ENCODE measurements at places on chromosomes 5 and 9. TPM values are rescaled to one million over a fixed set of nuclear protein-coding genes. Genes with fewer than 3 reads are reported as not detected.

OR1Q1 gene
- not detected for total RNA-seq

DNA sequence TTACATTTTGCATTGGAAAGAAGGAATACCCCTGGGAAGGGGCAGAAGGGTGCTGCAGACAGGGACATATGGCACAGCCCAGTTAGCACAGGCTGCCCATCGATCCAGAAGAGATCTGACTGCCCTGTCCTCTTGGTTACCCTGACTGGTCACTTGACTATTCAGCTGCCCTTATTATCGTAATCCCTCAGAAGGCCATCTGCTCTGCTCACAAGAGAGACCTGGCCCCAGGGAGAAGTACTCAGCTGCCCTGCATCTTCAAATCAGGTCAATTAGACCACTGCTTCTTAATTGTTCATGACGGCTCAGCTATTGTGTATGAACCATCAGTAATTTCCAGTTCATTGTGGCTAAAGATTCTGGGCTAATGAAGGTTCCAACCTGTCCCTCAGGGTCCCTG lies 345.0 kb downstream of the TLE1 start:
- no peaks in the 10 kb centered on the region for H3K36me3 ChIP-seq
- no peak overlapping the region for H3K4me3 ChIP-seq
- H3K27ac ChIP-seq, result no peak overlapping the region
- H3K27me3 ChIP-seq, result no peaks in the 10 kb centered on the region
- no peak for DNase-seq

- DNase-seq, result no peak
- H3K27me3 ChIP-seq, result no peaks in the 10 kb centered on the region
These were observed 495.5 kb downstream of the ACTL7B start for GRCh38 chr9:108360304-108360703.

DNA sequence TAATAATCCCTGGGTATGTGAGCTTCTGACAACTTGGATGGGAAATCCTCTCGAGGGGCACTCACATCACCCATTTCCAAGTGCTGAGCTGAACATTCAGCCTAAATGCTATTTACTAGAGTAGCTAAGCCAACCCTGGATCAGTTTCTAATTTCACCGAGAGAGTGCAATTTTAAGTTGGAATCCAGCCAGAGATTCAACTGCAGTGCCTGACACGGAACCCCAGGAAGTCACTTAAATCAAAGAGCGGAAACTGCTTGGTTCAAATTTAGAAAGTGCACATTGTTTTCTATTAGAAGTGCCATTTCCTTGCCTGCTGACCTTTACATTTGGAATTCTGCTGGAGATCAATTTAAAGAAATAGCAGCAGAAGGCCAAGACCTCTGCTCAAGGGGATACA lies 8.8 kb downstream of the SPRY4 start:
- no peak for DNase-seq
- H3K4me1 ChIP-seq, result peaks cover 98% of the 10 kb centered on the region
- H3K4me3 ChIP-seq, result peak overlapping the region; percentile 96

- no peaks in the 10 kb centered on the region for H3K4me1 ChIP-seq
- H3K27ac ChIP-seq, result no peak overlapping the region
- DNase-seq, result no peak
- no peaks in the 10 kb centered on the region for H3K27me3 ChIP-seq
- no peak overlapping the region for H3K4me3 ChIP-seq
- no peaks in the 10 kb centered on the region for H3K36me3 ChIP-seq
These were observed 446.0 kb downstream of the MTRR start for GRCh38 chr5:8314965-8315364.

WNK2 gene
- 218 TPM for total RNA-seq

LRRC19 gene
- total RNA-seq, result not detected

GRCh38 chr5:150457121-150457520 lies 7.6 kb upstream of the RPS14 start:
- H3K36me3 ChIP-seq, result no peaks in the 10 kb centered on the region
- no peak overlapping the region for H3K27ac ChIP-seq
- H3K27me3 ChIP-seq, result no peaks in the 10 kb centered on the region
- DNase-seq, result no peak
- no peak overlapping the region for H3K4me3 ChIP-seq
- peaks cover 13% of the 10 kb centered on the region for H3K4me1 ChIP-seq

GRCh38 chr5:119808474-119808873 lies 179.1 kb downstream of the FAM170A start:
- no peaks in the 10 kb centered on the region for H3K36me3 ChIP-seq
- H3K4me3 ChIP-seq, result no peak overlapping the region
- H3K27me3 ChIP-seq, result no peaks in the 10 kb centered on the region
- H3K4me1 ChIP-seq, result peaks cover 19% of the 10 kb centered on the region

PLEKHG4B gene
- total RNA-seq, result not detected

- peaks cover 47% of the 10 kb centered on the region for H3K27me3 ChIP-seq
- H3K36me3 ChIP-seq, result no peaks in the 10 kb centered on the region
- H3K27ac ChIP-seq, result no peak within 1 kb of the TSS
- no peak within 1 kb of the TSS for H3K4me3 ChIP-seq
These were observed at the start of gene CAPSL for GRCh38 chr5:35938568-35939227. TSS of gene CAPSL (minus strand) at chr5:35938622. CDS start at chr5:35921120, 17,502 bp downstream.

GRCh38 chr5:175478008-175478383 lies 364 bp upstream of the SFXN1 start:
- peaks cover 36% of the 10 kb centered on the region for H3K4me1 ChIP-seq
- H3K27me3 ChIP-seq, result peaks cover 12% of the 10 kb centered on the region
- peak overlapping the region; percentile 89 for H3K27ac ChIP-seq
- H3K4me3 ChIP-seq, result peak overlapping the region; percentile 93
- DNase-seq, result no peak

- H3K27me3 ChIP-seq, result no peaks in the 10 kb centered on the region
- peak overlapping the region; percentile 56 for H3K27ac ChIP-seq
These were observed 27.0 kb downstream of the AQP7 start for GRCh38 chr9:33375238-33375840.

- H3K36me3 ChIP-seq, result peaks cover 5% of the 10 kb centered on the region
- no peak for DNase-seq
- H3K4me1 ChIP-seq, result no peaks in the 10 kb centered on the region
- no peaks in the 10 kb centered on the region for H3K27me3 ChIP-seq
- no peak overlapping the region for H3K4me3 ChIP-seq
- no peak overlapping the region for H3K27ac ChIP-seq
These were observed 90.8 kb downstream of the HACD4 start for GRCh38 chr9:20940447-20941173.

C9orf153 gene
- total RNA-seq, result 0.38 TPM

DNA sequence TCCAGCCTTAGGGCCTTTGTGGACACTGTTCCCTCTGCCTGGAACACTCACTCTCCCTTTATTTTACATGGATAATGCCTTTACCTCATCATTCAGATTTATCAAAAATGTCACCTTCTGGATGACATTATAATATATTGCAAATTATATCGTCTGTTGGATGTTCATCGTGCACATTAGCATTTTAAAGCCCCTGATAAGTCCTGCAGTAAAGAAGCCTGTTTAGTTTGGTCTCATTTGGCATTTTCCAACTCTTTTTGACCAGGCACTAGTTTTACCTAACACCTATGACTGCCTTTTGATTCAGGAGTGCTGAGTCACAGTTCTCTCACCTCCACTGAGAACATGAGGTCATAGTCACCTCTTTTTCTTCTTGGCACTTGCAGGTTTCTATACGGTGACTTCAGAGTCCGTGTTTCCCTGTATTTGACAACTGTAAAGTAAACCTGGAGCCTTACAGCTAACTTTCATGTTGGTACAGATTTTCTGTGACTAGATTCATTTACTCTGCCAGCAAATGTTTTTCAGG lies 57.7 kb upstream of the STC2 start:
- H3K27ac ChIP-seq, result no peak overlapping the region
- H3K4me1 ChIP-seq, result no peaks in the 10 kb centered on the region
- no peak for DNase-seq
- peaks cover 10% of the 10 kb centered on the region for H3K27me3 ChIP-seq
- H3K36me3 ChIP-seq, result no peaks in the 10 kb centered on the region
- no peak overlapping the region for H3K4me3 ChIP-seq

- no peaks in the 10 kb centered on the region for H3K4me1 ChIP-seq
- H3K27ac ChIP-seq, result no peak overlapping the region
- no peaks in the 10 kb centered on the region for H3K27me3 ChIP-seq
- no peaks in the 10 kb centered on the region for H3K36me3 ChIP-seq
- no peak for DNase-seq
These were observed 517.8 kb upstream of the PAPPA start for GRCh38 chr9:115635680-115636383.

GRCh38 chr9:70962761-70963440 lies 158.5 kb downstream of the TRPM3 start:
- DNase-seq, result no peak
- no peak overlapping the region for H3K27ac ChIP-seq
- no peaks in the 10 kb centered on the region for H3K36me3 ChIP-seq
- H3K4me1 ChIP-seq, result no peaks in the 10 kb centered on the region

- H3K36me3 ChIP-seq, result no peaks in the 10 kb centered on the region
- H3K4me1 ChIP-seq, result no peaks in the 10 kb centered on the region
- H3K27me3 ChIP-seq, result no peaks in the 10 kb centered on the region
- H3K4me3 ChIP-seq, result no peak overlapping the region
- no peak for DNase-seq
These were observed 474.4 kb upstream of the EDIL3 start for GRCh38 chr5:84859056-84859455.

OLFM1 gene
- total RNA-seq, result 10.0 TPM

DNA sequence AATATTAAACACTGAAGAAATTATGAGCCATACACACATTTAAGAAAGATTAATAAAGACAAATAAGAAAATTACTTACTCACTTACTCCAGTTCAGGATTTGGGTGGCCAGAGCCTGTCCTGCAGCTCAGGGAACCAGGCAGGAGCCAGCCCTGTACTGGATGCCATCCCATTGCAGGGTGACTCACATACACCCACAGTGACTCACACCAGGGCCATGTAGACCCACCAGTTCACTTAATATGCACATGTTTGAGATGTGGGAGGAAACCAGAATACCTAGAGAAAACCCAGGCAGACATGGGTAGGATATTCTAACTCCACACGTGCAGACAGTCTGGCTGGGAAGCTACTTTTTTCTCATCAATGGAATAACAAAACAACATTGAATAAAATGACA lies 49.6 kb upstream of the ADRB2 start:
- H3K4me1 ChIP-seq, result no peaks in the 10 kb centered on the region
- H3K27ac ChIP-seq, result no peak overlapping the region
- no peaks in the 10 kb centered on the region for H3K36me3 ChIP-seq
- no peak overlapping the region for H3K4me3 ChIP-seq

DNA sequence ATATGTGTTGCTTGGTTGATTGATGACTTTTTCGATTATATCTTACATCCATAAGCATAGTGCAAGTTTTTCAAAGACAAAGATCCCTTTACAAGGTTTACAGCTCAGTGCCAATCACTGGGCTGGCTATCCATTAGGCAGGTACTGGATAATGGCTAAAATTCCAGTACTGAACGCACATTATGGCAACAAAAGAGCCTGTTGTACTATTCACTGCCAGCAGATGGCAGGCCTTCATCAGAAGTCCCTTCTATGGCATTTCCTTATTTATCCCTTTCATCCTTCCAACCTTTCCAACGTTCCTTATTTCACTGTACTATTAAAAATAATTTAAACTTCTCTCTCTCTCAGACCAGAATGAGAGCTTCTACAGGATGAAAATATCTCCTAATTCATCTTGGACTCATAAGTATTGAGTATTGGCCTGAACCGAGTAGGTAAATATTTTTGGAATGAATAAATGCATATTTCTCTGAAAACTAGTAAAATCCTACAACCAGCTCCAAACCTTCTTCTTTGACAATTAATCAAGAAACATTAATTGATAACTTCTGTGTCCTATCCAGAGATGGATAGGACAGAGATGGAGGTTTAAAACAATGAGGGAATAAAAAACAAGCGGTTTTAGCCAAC lies 6.7 kb upstream of the WNT8A start:
- H3K27ac ChIP-seq, result no peak overlapping the region
- peak; percentile 50 for DNase-seq
- no peaks in the 10 kb centered on the region for H3K27me3 ChIP-seq

LAMC3 gene
- total RNA-seq, result 0.66 TPM

GRCh38 chr9:106058460-106058859 lies 364.1 kb downstream of the TMEM38B start:
- H3K4me1 ChIP-seq, result no peaks in the 10 kb centered on the region
- DNase-seq, result no peak
- H3K27ac ChIP-seq, result no peak overlapping the region
- H3K36me3 ChIP-seq, result no peaks in the 10 kb centered on the region
- no peaks in the 10 kb centered on the region for H3K27me3 ChIP-seq
- no peak overlapping the region for H3K4me3 ChIP-seq

NUTM2G gene
- total RNA-seq, result not detected

- H3K4me1 ChIP-seq, result peaks cover 60% of the 10 kb centered on the region
- no peaks in the 10 kb centered on the region for H3K27me3 ChIP-seq
- H3K4me3 ChIP-seq, result no peak overlapping the region
- H3K36me3 ChIP-seq, result peaks cover 18% of the 10 kb centered on the region
These were observed 68.1 kb downstream of the UBE2R2 start for GRCh38 chr9:33884856-33885701.

DNA sequence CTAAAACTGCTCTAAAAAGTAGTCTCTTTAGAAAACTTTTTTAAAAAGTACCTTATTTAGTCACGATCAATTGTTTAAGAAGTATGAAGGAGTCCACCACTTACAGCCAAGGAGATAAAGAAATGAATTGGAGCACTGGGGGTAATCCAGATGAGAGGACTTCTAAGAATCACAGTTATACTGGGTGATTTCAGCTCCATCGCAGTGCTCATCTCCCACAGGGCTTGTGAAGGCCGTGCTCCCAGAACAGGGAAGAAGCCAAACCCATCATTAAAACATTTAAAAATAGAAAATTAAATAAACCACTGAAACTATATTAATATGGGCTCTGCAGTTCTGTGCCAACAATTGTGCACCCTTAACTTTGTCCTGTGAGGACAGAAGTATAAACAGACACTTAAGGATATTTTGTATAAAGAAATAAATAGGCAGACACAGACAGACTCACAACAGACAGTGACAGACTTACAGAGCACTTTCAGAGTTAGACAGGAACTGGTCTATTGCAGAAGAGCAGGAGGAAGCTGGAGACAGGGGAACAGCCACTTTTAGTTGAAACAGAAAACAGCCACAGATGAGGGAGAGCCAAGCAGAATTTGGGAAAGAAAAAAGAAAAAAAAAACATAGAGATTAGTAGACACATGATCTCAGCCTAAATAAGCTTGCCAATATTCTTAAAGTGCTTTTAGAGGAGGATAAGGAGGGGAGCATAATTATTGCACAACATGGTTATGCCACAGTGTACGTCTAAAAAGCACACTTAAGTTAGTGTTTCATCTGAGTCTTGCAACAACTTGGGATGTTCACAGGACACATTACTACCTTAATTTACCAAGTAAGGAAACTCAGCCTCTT lies 81.8 kb downstream of the FBXO38 start:
- peaks cover 35% of the 10 kb centered on the region for H3K4me1 ChIP-seq
- H3K27me3 ChIP-seq, result no peaks in the 10 kb centered on the region
- DNase-seq, result no peak
- peak overlapping the region; percentile 55 for H3K27ac ChIP-seq
- H3K36me3 ChIP-seq, result no peaks in the 10 kb centered on the region

CCDC69 gene
- 167 TPM for total RNA-seq

All from left ventricle myocardium inferior (tissue), 1 donor.